SW480 (cell line): ENCODE measurements at places on chromosomes 1 and 21.

GRCh38 chr1:2466958-2467554 lies 9.0 kb upstream of the PLCH2 start:
- DNase-seq, result no peak

- no peak for DNase-seq
These were observed 19.3 kb downstream of the OR10R2 start for GRCh38 chr1:158491316-158491715.

- no peak for DNase-seq
These were observed 3.2 kb upstream of the CHAF1B start for GRCh38 chr21:36381841-36382589.

DNA sequence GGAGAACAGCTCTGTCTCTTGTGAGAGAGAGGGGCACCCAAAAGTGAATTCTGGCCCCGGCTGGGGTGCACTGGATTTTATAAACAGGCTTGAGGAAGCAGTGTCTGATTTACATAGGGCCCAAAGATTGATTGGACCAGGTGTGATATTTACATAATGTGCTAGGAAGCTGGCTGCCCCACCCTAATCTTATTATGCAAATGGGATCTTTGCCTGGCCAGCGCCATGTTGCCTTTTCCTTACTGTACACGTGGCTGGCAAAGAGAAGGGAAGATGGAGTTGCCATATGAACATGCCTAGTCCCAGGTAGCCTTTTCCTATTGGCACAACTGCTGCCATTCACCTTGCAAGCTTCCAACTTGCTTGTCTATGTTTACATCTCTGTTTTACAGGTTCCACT lies 29.0 kb upstream of the CFHR4 start:
- no peak for DNase-seq

DNA sequence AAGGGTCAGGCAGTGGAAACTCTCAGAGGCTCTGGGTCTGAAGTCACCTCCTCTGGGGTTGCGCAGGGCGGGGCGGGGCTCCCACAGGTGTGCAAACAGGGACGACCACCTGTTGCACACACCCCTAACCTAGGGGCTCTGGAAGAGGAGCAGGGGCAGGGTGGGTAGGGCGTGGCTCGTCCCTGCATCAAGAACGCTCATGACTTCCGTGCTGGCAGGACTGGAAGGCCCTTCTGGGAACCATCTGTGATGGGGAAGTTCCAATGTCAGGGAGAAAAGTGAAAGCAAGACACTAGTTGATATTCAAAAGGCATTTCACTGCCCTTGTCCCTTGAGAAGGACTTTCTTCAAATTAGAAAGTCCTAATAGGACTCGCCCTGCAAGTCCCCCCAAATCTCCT lies 22.1 kb upstream of the CLSTN1 start:
- DNase-seq, result no peak

- DNase-seq, result no peak
These were observed 15.7 kb downstream of the POU3F1 start for GRCh38 chr1:38030596-38031512.

DNA sequence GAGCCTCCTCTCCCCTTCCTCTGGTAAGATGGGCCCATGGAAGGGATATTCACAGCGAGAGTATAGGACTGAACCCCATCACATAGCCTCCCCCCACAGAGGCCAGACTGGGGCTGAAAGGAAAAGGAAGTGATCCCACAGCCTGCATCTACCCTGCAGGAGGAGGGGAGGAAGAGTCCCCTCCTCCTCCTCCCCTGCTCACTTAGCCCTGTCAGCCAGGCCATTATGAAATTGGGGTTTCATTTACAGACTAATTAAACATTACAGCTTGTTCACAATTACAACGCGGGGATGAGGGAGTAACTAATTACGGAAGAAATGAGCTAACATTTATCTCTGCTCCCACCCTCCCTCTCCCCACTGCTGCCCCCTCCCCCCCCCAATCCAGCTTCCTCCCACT lies 25.4 kb downstream of the DMAP1 start:
- no peak for DNase-seq

- DNase-seq, result no peak
These were observed 38.6 kb downstream of the GPR3 start for GRCh38 chr1:27430903-27431600.

DNA sequence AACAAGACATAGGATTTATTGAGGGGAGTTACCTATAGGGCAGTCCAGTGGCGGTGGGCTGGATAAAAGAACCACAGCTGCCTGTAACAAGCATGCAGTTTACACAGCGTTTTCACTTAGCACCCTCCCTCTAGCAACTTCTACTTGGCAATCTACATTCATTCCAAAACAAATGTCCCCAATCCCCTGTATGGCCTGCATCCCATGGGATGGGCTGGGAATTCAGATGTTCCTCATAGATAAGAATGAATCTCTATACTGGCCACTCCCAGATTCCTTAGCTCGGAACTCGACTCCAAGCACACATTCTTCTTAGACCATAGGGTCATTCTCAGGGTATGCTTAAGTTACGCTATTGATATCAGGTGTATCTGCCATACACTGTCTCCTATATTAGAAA lies 33.3 kb downstream of the PCP4 start:
- DNase-seq, result no peak

- DNase-seq, result peak; percentile 58
These were observed 96.5 kb downstream of the USP25 start for GRCh38 chr21:15826147-15826780.

- DNase-seq, result no peak
These were observed 31.3 kb upstream of the GUCA2A start for GRCh38 chr1:42195841-42196240.

GRCh38 chr1:76289692-76290091 lies 215.1 kb downstream of the ST6GALNAC3 start:
- no peak for DNase-seq

DNA sequence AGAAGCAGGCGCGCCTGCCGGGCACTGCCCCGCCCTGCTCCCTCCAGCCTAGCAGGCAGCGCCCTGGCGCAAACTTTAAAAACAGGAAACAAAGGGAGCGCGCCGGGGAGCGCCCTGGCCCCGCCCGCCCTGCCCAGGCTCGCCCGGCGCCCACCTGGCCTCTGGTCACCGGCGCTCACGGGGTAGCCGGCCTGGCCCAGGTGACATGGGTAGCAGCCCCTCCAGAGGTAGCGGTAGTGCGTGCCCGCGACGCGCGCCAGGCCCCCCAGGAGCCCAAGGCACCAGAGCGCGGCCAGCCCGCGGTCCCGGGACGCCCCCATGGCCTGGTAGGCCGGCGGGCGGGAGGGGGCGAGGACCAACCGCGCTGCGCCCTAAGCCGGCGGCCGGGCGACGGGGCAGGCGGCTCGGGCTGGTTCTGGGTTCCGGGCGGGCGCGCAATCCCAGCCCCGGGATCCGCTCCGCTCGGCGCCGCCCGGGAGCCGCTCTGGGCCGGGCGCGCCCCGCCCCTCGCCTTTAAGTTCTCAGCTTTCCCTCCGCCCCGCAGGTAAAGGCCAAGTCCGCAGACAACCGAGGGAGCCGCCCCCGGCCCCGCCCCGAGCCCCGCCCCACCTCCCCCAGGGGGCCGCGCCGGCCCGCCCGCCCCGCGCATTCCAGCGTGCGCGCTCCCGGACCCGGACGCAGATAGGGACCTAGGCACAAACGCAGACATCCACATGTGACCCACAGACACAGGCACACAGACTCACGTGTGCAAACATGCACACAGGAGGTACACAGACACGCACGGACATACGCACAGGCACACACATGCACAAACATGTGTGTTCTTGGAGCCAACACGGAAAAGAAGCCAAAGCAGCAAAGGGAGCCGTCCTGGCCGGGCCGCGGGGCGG lies 76.7 kb downstream of the ARHGEF16 start:
- peak; percentile 85 for DNase-seq

GRCh38 chr1:153698923-153699714 lies 20.6 kb downstream of the NPR1 start:
- DNase-seq, result no peak

GRCh38 chr1:97006044-97006661 lies 284.6 kb downstream of the PTBP2 start:
- DNase-seq, result peak; percentile 0

GRCh38 chr1:32094746-32095521 lies 12.9 kb upstream of the KPNA6 start:
- no peak for DNase-seq

- no peak for DNase-seq
These were observed 1.7 kb downstream of the PCNX2 start for GRCh38 chr1:233293556-233294446.

DNA sequence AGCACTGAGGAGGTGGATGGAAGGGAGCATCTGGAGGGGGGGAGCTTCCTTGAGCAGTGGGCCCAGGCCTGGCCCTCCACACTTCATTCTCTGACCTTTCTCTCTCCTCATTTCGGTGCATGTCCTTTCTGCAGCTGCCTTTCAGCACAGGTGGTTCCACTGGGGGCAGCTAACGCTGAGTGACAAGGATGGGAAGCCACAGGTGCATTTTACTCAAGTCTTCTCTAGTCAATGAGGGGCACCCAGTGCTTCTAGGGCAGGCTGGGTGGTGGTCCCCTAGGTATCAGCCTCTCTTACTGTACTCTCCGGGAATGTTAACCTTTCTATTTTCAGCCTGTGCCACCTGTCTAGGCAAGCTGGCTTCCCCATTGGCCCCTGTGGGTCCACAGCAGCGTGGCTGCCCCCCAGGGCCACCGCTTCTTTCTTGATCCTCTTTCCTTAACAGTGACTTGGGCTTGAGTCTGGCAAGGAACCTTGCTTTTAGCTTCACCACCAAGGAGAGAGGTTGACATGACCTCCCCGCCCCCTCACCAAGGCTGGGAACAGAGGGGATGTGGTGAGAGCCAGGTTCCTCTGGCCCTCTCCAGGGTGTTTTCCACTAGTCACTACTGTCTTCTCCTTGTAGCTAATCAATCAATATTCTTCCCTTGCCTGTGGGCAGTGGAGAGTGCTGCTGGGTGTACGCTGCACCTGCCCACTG lies 43.2 kb downstream of the YARS1 start:
- DNase-seq, result no peak

DNA sequence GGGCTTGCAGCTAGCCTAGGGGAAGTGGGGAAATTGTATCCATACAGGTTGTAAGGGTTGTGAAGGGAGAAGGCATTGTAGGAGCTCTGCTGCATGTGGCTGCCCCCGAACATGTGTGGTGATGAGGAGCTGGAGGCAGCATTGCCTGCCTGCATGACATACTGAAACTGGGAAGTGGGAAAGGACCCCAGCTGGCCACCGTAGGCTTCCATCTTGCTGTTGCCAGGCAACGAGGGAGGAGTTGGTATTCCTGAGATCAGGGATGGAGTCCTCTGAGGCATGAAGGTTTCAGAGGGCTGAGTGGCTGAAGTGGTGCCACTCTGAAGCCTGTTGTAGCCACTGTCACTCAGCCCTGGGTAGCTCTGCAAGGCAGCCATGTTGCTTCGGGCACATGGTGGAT lies 103.2 kb downstream of the TBX15 start:
- no peak for DNase-seq

DNA sequence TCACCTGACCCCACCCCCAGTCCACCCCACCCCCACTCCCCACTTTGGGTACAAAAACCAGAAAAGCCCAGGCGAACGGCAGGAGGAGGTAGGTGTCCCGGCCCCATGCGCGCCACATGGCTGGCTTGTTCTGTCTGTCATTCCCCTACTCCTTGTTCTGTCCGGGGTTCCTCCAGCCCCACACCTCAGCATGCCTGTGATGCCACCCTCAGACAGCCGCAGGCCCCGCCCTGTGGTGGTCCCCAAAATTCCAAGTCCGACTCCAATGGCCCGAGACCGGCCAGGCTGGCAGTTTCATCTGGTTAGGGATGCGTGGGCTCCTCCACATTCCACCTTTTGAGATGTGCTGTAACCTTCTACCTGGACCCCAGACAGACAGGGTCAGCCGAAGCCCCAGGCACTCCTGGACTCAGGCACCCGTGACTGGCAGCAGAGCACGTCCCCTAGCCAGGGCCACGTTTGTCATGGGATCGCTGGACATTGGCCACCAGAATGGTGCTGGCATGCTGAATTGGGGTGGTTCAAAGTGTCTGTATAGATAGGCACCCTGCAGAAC lies 94.4 kb downstream of the WDR4 start:
- DNase-seq, result no peak

- DNase-seq, result no peak
These were observed 29.6 kb downstream of the SETD4 start for GRCh38 chr21:36030581-36031189.

- DNase-seq, result no peak
These were observed 3.0 kb downstream of the LRRC8D start for GRCh38 chr1:89823679-89824292.

- DNase-seq, result no peak
These were observed 5.4 kb downstream of the GJA8 start for GRCh38 chr1:147907786-147908509.

DNA sequence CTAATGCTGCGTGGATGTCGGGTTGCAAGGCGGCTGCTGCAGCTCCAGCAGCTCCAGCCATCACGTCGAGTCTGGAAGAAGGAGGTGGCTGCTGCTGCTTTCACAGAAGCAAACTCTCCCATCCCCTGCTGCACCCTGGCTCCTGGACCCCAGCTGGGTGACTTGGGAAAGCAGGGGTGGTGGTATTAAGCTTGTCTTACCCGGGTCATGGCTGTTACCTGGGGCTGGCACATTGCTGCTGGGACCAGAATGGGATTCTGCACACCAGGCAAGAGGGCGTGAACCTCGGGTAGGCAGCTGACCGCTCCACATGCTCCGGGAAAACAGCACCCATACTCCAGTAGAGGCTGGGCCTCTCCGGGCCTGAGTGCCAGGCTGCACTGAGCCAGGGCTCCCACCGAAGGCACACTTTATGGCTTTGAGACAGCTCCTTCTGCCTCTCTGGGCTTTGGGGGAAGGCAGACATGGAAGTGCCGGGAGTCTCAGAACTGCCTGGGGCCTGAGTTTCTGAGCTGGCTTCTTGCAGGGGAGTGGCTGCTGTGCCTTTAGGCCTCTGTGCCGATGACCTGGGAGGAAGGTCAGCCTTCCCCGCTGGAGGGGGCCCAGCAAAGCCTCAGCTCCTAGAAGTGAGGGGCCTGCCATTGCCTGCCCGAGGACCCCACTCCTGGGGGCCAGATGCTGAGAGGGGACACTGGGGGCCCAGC lies 1.2 kb downstream of the SMIM1 start:
- DNase-seq, result no peak

GRCh38 chr1:54107131-54107530 lies 45.7 kb downstream of the CDCP2 start:
- DNase-seq, result no peak

GRCh38 chr1:19557609-19558051 lies 72.3 kb upstream of the CAPZB start:
- DNase-seq, result no peak

DNA sequence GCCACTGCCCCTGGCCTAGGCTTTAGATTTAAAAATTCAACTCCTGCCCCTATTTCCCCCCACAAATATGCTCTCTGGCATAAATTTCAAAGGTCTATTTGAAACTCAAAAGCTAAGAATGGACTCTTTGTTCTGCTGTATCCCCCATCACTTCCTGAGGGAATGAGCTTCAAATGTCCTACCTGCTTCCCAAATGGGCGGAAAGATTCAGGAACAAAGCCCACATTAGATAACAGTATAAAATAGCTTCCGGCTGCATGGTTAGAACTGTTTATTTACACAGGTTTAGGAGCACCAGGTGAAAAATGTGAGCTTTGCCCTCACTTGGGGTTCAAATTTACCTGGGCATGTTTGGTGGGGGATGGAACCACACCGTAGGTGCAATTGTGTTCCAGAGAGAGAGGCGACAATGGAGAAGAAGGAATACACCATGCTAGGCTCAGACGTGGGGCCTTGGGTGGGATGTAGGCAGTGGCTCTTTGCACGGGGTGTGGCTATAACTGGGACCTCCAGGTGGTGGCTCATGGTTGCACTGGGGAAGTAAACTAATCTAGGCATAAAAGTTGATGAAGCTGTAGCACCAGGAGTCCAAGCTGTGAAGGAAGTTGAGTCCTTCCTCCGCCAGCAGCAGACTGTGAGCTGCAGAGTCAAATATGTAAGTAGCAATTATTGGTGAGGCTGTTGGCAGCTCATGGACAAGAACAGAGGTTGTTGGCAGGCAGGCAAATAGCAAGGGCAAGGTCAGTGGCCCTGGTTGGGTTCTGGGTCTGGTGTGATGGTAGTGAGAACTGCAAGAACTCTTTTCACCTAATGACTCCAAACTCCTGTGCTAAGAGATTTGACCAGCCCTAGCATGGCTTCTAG lies 41.5 kb upstream of the SRSF10 start:
- peak; percentile 96 for DNase-seq
